ENCODE measurements at places on chromosomes 2 and 18. TPM values are rescaled to one million over a fixed set of nuclear protein-coding genes. Genes with fewer than 3 reads are reported as not detected.

C18orf54 gene
- total RNA-seq = 2.6 TPM

ASAP2 gene
- 12.5 TPM for total RNA-seq

ANKRD53 gene
- 4.7 TPM for total RNA-seq

CRYGD gene
- total RNA-seq = not detected

RGPD4 gene
- total RNA-seq = not detected

DNAH7 gene
- 7.8 TPM for total RNA-seq

CMPK2 gene
- 6.7 TPM for total RNA-seq

ABCG5 gene
- not detected for total RNA-seq

HOXD13 gene
- total RNA-seq = not detected

LDAH gene
- total RNA-seq = 10.6 TPM

RBKS gene
- 7.6 TPM for total RNA-seq

CD302 gene
- 30.0 TPM for total RNA-seq

LOXHD1 gene
- total RNA-seq = 0.26 TPM

PTPRM gene
- 38.2 TPM for total RNA-seq

ZC3H6 gene
- total RNA-seq = 4.0 TPM

CNDP1 gene
- total RNA-seq = not detected

MREG gene
- 3.6 TPM for total RNA-seq

SH3RF3 gene
- total RNA-seq = 1.3 TPM

ICOS gene
- total RNA-seq = not detected

SPR gene
- total RNA-seq = 62.6 TPM

ECEL1 gene
- total RNA-seq = not detected

RBM45 gene
- 12.7 TPM for total RNA-seq

ABCA12 gene
- not detected for total RNA-seq

ABCB11 gene
- total RNA-seq = 0.33 TPM

HJURP gene
- total RNA-seq = not detected

CIB4 gene
- total RNA-seq = not detected

MAPK4 gene
- total RNA-seq = 1.0 TPM

CYP1B1 gene
- total RNA-seq = 9.1 TPM

RTP5 gene
- not detected for total RNA-seq

SP5 gene
- total RNA-seq = 0.78 TPM

HSPE1 gene
- 40.2 TPM for total RNA-seq

POTEI gene
- not detected for total RNA-seq

YWHAQ gene
- 132 TPM for total RNA-seq

SPRED2 gene
- 16.1 TPM for total RNA-seq

CFAP65 gene
- not detected for total RNA-seq

PLA2R1 gene
- total RNA-seq = 2.1 TPM

ZSWIM2 gene
- not detected for total RNA-seq
